ENCODE measurements at places on chromosomes 6 and 20. TPM values are rescaled to one million over a fixed set of nuclear protein-coding genes. Genes with fewer than 3 reads are reported as not detected.

Gene CEBPB
- total RNA-seq, result 148 TPM

Gene GATA5
- 6.1 TPM for total RNA-seq

Gene IRAK1BP1
- total RNA-seq, result 5.0 TPM

Gene LTA
- not detected for total RNA-seq

Gene ETV7
- 2.6 TPM for total RNA-seq

Gene CST2
- not detected for total RNA-seq

Gene PGC
- total RNA-seq, result 1.2 TPM

Gene CTCFL
- total RNA-seq, result not detected

Gene SAPCD1
- total RNA-seq, result not detected

Gene ADGB
- total RNA-seq, result not detected

Gene DPPA5
- total RNA-seq, result not detected
